Smooth muscle cell of the brain vasculature (primary cell): ENCODE measurements at places on chromosomes 2 and 18.

- DNase-seq = no peak
Measured at GRCh38 chr18:7205346-7205745, 25.5 kb upstream of the LRRC30 start.

DNA sequence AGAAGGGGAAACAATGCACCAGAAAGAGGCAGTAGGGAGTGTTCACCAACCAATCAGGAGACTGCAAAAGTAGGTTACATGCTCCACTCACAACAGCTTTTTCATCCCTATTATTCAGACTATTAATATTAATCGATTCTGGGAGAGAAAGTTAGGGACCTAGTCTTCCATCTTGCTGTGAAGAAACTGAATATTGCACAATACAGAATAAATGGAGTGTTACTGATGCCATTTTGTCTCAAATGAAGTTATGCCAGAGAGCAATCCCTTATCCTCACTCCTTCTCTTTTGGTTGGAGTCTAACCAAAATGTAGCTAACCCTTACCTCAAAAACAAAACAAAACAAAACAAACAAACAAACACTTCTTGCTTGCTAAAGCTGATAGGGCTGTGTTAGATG, 1120.9 kb upstream of the GYPC start:
- DNase-seq = no peak

DNA sequence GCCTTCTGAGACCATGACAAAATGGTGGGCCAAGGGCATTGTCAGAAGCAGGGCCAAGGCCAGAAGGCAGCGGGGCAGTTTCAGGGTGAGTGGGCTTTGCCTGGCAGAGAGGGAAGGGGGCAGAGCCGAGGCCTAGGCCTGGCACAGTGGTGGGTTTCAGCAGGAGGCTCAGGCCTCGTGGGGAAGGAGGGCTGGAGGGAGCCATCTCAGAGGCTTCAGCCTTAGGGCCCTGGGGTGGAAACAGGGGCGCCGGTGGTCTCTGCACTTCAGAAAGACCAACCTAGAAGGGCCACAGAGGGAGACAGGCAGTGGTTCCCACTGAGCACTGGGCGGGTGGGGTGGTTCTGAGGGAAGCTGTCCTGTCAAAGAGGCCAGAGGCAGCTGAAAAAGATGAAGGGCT, 58.0 kb upstream of the SMAD7 start:
- no peak for DNase-seq

GRCh38 chr18:10011061-10011460, 97.2 kb downstream of the VAPA start:
- DNase-seq = no peak

DNA sequence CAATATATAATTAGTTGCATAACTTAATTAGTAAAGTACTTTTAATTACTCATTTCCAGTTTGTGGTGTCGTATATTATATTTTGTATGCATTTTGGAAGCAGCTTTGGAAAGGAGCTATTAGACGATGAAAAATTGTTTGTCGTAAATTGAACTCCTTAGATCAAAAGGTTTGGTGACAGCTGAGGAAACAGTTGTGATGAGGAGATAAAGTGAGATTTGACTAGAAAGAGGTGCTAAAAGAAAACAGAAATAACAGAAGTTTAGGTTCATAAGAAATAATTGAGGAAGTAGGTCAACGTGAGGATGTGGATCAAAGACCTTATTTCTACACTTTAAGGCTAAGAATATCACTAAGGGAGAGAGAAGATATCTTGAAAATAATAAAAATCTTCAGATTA, 141.9 kb upstream of the NETO1 start:
- no peak for DNase-seq

- no peak for DNase-seq
Measured at GRCh38 chr2:29687121-29687520, 234.3 kb downstream of the ALK start.

DNA sequence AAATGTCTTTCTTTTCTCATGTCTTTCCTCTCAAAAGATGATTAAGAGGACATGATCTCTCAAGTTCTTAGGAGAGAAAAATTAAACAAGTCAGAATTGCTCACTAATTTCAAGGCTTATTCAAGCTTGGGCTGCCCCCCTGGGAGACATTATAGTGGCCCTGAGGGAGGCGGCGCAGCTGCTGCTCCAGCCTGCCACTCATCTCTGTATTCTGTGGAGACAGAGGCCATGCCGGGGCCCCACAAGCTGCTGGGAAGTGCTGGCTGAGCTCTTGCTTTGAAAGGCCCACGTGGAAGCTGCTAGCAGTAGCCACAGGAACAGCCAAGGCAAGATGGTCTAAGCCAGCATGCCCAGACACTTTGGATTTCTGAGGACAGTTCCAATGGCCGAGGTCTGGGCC, 267.4 kb downstream of the LNPK start:
- DNase-seq = no peak

DNA sequence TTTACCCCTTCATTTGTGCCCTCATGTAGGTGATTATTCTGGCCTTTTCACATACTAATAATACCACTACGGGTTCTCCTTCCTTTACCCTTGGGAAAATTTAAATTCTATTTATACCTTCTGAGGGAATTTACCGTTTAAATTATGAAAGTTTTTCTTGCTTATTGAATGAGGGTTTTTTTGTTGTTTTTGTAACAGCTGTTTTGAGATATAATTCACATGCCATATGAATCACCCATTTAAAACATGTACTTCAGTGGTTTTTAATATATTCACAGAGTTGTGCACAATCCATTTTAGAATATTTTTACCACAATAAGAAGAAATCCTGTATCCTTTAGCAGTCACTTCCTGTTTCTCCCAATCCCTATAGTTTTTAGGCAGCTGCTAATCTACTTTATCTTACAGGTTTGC, 54.7 kb downstream of the EML4 start:
- DNase-seq = no peak

DNA sequence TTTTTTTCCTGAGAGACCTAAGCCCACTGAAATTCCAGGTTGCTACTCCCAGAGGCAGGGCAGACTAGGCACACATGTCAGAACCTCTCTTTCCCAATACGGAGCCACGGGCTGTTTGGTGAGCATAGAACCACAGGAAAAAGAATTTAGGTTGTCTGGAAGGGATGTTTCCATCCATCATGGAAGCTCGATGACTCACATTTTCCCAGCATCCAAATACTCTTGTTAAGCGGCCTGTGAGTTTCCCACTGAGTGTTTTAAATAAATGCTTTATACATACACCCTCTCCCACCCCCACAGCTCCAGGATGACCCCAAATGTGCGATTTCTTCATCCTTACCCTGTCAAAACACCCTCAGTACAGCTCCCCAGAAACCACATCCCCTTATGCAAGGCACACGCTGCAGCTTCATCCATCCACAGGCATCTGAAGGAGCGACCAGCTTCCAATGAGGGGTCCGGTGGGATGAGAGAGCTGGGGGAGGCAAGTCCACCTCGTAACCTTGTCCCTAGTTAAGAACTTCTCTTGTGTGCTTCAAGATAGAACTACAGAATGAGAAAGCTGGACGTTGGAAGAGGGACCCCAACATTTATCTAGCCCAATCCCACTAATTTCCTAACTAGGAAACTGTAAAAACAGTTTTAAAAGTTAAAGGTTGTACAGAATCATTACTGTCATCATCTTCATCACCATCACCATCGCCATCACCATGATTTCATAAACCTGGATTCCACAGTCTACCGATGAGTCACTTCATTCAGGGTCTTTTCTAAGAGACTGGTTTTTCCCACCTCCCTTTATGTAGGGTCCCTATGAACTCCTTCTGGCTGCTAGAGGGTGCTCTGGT, 63.5 kb upstream of the FZD7 start:
- no peak for DNase-seq

- DNase-seq = no peak
Measured at GRCh38 chr2:189437926-189438325, 3.3 kb upstream of the WDR75 start.

DNA sequence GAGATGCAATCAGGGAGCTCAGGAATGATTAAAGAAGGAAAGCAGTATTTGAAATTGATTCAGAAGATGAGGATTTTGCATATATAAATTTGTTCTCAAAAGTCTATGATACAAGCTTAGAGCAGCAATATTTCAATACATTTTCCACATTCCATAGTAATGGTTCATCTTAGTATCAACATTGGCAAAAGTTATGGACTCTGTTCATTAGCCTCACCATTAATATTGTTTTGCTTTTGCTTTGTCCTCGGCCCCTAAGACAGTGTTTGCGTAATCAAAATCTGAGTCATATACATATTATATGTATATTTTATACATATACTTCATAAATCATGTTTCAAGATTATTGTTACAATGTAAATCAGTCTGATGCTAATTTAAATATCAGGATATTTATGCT, 176.6 kb downstream of the CNTNAP5 start:
- DNase-seq = no peak

DNA sequence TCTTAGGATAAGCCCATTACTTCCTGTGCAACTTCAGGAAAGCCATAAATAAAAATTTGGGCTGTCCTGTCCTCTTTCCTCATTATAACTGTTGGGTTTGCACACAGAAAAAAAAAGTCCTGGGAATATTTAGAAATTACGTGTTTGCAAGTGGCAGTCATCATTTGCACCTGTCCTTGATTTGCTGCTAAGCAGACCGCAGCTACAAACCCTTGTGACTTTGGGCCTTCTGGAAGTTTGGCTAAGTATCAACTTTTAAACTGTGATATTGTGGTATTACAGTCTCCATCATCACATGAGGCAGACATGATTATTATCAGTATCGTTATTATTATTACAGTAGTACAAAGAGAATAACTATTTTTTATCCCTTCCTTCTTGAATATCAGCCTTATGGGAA, 260.7 kb upstream of the SESTD1 start:
- DNase-seq = no peak

DNA sequence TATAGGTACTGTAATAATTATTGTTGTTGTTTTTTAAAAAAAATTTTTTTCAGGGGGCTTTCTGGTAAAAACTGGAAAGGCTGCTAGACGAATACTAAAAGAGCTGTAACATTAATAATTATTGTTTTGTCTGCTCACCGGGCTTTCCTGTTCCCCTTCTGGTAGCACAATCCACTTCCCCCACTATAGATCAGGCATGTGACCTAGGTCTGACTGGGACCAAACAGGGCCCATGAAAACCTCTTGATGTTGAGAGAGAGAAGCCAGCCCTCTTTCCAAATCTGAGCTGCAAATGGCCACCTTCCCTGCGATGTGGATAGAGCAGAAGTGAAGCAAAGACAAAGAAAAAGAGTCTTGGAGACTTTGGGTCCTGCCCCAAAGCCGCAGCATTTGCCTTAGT, 23.4 kb downstream of the SH2D6 start:
- DNase-seq = no peak

DNA sequence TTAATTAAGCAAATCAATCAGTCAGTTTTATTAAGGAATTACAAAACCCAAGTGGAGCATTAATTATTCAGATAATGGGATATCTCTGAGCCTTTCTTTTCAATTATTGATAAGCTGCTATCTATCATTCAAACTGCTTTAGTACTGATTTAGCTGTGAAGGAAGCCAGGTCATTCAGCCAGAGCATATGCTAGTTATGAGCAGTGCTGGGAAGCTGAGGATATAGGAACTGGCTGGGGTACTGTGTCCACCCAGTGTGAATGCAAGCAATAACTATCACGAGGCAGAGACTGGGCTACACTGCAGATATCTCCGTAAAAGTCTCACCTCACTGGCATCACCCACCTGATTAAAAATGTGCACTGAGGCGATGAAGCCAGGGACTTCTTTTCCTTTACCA, 496.7 kb upstream of the PIK3C3 start:
- no peak for DNase-seq

- DNase-seq = no peak
Measured at GRCh38 chr2:98830571-98831145, 99.7 kb upstream of the MGAT4A start.

- no peak for DNase-seq
Measured at GRCh38 chr2:216987252-216987821, 127.5 kb upstream of the TNP1 start.

- no peak for DNase-seq
Measured at GRCh38 chr18:61471541-61471940, 138.3 kb downstream of the CDH20 start.

DNA sequence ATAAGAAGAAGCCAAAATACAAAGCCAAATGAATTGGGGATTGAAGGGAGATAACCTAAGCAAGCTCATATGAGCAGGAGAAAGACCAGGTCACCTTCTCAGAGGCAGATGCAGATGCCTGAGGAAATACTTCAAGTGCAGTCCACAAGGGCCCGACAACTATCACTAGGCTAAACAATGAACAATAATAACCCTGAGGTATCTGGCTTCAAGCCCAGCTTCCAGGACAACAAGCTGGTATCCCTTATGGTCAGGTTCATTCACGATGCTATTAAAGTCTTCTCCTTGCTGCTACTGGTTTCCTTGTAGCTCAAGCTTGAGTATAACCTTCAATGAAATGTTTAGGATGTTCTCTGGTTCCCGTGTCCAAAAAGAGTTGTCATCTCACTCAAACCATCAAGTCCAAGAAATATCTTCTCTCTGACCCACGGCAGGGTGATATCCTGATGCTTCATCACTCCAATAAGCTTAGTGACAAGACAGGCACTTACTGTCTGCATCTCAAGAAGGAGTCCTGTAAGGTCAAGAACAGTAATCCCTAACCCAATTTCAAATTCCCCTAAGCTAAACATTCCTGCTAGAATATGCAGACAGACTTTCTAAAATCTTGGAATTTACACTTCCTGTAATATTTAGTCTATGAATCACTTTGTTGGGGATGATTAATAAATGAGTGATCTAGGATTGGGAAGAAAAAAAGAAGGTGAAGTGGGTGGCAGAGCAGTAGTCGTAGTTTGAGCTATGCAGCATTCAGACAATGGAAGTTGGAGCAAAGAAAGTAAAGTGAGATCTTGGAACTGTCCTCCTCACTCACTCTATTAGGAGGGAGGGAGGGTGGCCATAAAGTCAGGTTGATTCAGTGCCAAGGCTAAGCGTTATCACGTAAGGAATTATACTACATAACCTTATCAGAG, 33.1 kb downstream of the CHN1 start:
- peak; percentile 23 for DNase-seq

DNA sequence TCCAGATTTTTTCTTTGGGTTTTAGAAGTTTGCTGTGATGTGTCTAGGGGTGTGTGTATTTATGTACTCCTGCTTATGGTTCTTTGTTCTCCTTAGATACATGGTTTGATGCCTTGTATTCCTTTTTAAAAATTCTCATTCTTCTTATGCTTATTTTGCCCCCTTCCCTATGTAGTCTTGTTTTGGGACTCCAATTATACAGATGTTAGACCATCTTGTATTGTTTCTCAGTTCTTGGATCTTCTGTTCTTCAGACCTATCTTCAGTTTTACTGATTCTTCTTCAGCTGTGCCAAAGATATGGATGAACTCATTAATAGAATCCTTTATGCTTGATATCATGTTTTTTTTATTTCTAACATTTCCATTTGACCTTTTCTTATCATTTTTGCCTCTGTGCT, 14.2 kb upstream of the MSL3B start:
- no peak for DNase-seq

- DNase-seq = no peak
Measured at GRCh38 chr18:41075212-41075611, 879.8 kb upstream of the PIK3C3 start.

- no peak for DNase-seq
Measured at GRCh38 chr2:237195396-237196120, 109.9 kb downstream of the COPS8 start.

- DNase-seq = peak; percentile 18
Measured at GRCh38 chr18:21444465-21445212, 155.9 kb downstream of the ESCO1 start.
